ENCODE measurements at places on chromosomes 5 and 9. TPM values are rescaled to one million over a fixed set of nuclear protein-coding genes. Genes with fewer than 3 reads are reported as not detected.

THBS4 gene
- 1.1 TPM for polyA plus RNA-seq

- DNase-seq = no peak
These were observed 14.3 kb upstream of the SLC36A3 start for GRCh38 chr5:151317871-151318270.

LECT2 gene
- polyA plus RNA-seq = 0.60 TPM

GRCh38 chr5:62771341-62771740, 192.7 kb downstream of the LRRC70 start:
- no peak for DNase-seq

LCN15 gene
- polyA plus RNA-seq = not detected

USP20 gene
- 17.7 TPM for polyA plus RNA-seq

- DNase-seq = no peak
These were observed 2.9 kb downstream of the TPD52L3 start for GRCh38 chr9:6330958-6331634.

Data from SK-N-SH (cell line).